Karpas-422 (cell line): ENCODE measurements at places on chromosomes 2 and 18. TPM values are rescaled to one million over a fixed set of nuclear protein-coding genes. Genes with fewer than 3 reads are reported as not detected.

Gene DUSP2
- total RNA-seq = 25.1 and 45.2 TPM in 2 replicates

Gene VWC2L
- not detected in 2 replicates for total RNA-seq

Gene SCN7A
- not detected in 2 replicates for total RNA-seq

Gene RBKS
- 0.90 and 1.6 TPM in 2 replicates for total RNA-seq

Gene FARSB
- total RNA-seq = 17.9 and 36.7 TPM in 2 replicates

Gene ITGA4
- total RNA-seq = 176 and 244 TPM in 2 replicates

Gene FAM237A
- total RNA-seq = not detected in 2 replicates

Gene SP140
- total RNA-seq = 24.2 and 25.8 TPM in 2 replicates

Gene RGPD3
- not detected in 2 replicates for total RNA-seq

Gene SERPINB4
- total RNA-seq = not detected in 2 replicates

Gene SPEG
- total RNA-seq = not detected in 2 replicates

Gene APOB
- total RNA-seq = not detected in 2 replicates

Gene AMER3
- not detected in 2 replicates for total RNA-seq

Gene DSG1
- total RNA-seq = 16.2 and 20.7 TPM in 2 replicates

Gene LINC00305
- 5.1 and 11.2 TPM in 2 replicates for total RNA-seq

Gene MYOM1
- 0.04 TPM in 1 of 2 replicates, not detected in the other for total RNA-seq

Gene ADD2
- not detected in 2 replicates for total RNA-seq

Gene TYW5
- 7.5 and 10.5 TPM in 2 replicates for total RNA-seq

Gene VIT
- not detected in 2 replicates for total RNA-seq

Gene GLI2
- total RNA-seq = 0.07 TPM in 1 of 2 replicates, not detected in the other

Gene CXCR4
- 0.97 and 2.1 TPM in 2 replicates for total RNA-seq
